ENCODE measurements at places on chromosomes 4 and X.

DNA sequence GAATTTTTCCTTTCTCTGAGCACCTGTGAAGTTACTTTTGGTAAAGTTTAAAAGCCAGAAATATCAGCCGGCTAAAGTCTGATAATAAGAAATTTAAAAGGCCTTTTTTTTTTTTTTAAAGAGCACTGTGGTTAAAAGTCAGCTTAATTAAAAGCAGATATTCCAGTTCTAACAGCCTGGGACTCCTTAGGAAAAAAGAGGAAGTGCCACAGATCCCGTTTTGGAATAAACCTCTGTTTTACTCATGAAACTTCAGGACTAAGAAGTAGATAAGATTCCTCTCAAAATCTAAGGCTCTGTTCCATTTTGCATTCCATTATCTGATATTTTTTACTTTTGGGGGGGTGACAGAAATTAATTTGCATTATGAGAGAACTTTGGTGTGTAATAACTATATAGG, 37.8 kb downstream of the ABCB7 start:
- DNase-seq, result no peak

- DNase-seq, result peak; percentile 73
Observed at GRCh38 chrX:100636321-100636991, at the start of gene TSPAN6. Gene TSPAN6 (minus strand): TSS chrX:100636806. CDS start chrX:100636694, 112 bp downstream.

DNA sequence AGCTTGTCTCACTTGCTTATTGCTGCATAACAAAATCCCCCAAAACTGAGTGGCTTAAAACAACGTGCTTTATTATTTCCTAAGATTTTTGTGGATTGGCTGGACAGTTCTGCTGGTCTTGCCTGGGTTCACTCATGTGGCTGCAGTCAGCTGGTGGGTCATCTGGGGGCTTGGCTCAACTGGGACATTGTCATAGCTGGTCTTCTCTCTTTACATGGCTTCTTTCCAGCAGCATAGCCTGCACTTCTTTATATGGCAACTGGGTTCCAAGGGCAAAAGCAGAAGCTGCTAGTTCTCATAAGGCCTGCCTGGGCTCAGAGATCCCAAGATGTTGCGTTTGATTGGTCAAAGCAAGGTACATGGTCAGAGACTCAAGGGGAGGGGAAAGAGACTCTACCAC, 33.7 kb upstream of the STAG2 start:
- DNase-seq, result no peak

GRCh38 chrX:130060122-130061069, 49.9 kb downstream of the ELF4 start:
- peak; percentile 87 for DNase-seq

- no peak for DNase-seq
Observed at GRCh38 chr4:140240237-140240636, 86.3 kb upstream of the MAML3 start.

DNA sequence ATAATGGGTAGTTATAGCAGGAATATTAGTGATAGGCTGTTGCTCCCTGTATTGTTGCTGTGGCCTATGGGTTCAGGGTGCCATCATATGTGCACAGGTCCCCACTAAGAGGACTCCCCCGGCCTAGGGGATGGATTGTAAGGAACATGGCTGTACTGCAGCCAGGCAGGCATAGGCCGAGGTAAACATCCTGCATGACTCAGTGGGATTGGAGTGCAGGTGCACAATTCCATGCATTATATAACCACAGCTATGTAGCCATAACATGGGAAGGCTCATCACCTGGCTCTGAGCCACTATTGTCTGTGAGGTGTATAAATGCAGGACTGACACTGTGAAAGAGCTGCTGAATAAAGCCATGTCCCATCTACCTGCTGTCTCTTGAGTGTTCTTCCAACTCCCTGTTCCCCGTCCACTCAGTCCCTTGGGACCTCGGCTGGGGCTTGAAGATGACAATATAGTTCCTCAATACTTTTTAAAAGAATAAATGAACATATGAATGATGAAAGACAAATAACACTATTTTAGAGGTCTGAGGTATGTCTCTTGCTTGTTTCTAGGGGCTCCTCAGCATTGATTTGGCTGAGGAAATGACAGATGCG, 425.2 kb downstream of the IDS start:
- no peak for DNase-seq

- DNase-seq, result no peak
Observed at GRCh38 chr4:111955001-111955400, 190.3 kb upstream of the FAM241A start.

Data from endothelial cell (in vitro differentiated cells).